ENCODE measurements at places on chromosomes 5 and 9.

- DNase-seq: no peak
Observed at GRCh38 chr5:134142806-134143205, 28.3 kb downstream of the TCF7 start.

DNA sequence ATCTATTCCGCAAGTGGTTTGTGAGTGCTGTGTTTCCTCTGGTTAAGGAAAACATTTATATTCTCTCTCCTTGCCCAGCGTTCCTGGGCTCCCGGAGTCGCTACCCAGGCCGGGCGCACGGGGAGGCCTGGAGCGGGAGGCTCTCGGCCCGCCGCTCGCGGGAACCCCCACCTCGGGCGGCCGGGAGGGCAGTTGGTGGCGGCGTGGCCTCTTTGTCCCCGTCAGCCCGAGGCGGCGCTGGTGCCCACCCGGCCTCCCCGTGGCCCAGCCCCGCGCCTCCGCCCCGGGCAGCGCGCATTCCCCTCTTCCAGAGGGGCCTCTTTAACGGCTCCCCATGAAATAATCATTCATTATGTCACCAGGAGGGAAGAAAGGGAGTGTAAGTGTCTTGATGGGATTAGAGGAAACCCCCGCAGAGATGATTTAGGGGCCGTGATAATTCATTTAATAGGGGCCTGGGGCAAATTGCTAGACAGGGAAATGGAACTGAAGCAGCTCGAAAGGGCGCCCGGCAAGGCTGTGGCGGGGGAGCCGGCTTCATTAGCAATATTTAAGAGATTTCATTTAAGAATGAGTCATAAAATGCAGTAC, 181.9 kb upstream of the TBCA start:
- DNase-seq: no peak

GRCh38 chr5:71830681-71831539, 111.8 kb downstream of the CARTPT start:
- no peak for DNase-seq

DNA sequence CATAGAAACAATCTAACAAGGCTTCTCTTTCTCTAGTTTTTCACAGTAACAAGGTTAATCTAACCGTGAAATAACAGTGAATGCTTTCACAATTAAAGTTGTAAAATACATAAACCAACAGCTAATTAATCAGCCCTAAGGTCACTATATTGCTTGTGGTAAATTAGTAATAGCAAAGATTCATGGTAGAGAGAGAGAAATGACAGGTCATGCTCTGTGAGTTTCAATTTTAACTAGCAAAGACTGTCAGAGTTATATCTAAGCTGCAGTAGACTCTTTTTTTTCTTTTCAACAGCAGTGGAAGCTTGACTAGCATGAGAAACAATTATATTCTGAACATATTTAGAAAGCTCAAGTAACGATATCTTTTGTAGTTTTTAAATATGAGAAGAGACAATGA, 1068.0 kb downstream of the MAT2B start:
- no peak for DNase-seq

DNA sequence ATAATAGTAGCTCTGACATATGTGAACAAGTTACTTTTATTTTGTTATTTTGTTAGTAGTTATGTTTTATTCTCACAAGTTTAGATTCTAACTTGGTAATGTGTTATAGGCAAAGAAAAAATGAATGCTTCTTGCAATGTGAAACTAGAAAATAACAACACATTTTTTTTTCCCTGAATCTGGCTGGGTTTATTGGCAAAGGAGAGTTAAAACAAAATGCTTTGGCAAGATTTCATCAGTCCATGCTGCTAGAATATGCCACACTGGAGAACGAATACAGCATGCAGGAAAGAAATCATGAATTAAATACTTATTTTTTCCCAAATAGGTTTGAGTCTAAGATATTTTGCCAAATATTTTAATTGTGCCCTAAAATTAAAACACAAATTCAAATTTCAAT, 1048.1 kb upstream of the ACO1 start:
- DNase-seq: no peak

DNA sequence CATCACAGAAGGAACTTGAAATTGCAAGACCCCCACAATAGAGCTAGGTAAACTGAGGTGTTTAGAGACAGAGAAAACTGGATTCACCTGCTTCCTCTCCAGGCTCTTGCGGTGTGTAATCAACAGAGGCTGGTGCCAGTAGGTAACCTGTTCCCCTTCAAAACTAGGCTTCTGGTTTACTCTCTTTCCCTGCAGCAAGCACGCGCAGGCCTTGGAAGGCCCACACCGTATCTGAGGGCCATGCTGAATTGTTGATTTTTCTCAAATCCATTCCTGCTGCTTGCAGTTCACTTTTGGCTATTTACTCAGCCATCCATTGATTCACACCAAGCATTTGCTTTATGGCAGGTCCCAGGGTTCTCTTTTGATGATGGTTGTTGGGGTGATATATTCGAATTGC, 667 bp upstream of the FRRS1L start:
- no peak for DNase-seq

DNA sequence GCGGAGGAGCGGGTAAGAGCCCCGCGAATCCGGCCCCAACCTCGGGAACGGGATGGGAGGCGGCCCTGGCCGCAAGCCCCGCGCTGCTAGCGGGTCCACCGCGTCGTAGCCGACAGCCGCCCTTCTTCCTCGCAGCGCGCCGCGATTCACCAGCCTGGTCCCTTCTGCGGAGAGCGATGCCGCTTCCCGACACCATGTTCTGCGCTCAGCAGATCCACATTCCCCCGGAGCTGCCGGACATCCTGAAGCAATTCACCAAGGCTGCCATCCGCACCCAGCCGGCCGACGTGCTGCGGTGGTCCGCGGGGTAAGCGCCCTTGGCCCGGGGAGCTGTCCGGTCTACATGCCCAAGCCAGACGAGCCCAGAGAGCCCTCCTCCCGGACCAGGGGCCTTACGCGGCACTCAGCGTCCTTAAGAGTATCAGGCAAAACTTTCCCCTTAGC, 335 bp downstream of the ROPN1L start:
- DNase-seq: no peak

DNA sequence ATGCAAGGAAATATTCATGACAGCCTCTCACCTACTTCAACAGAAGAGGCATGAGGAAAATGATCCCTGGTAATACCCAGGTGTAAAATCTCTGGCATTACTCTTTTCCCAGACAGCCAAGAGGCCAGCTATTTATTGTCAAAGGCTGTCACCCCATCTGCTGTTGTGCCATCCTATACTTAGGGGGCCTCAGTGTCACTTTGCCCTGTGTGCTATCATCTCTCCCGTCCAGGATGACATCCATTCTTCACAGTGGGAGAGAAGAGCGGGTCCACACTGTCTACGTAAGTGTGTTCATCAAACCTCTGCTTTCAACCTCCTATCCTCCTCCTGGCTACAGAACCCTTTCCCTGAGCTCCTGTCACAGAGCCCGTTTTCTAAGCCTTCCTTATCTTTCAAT, 82.6 kb downstream of the MYO10 start:
- DNase-seq: no peak

- no peak for DNase-seq
Observed at GRCh38 chr5:148607406-148607805, 46.9 kb downstream of the HTR4 start.

DNA sequence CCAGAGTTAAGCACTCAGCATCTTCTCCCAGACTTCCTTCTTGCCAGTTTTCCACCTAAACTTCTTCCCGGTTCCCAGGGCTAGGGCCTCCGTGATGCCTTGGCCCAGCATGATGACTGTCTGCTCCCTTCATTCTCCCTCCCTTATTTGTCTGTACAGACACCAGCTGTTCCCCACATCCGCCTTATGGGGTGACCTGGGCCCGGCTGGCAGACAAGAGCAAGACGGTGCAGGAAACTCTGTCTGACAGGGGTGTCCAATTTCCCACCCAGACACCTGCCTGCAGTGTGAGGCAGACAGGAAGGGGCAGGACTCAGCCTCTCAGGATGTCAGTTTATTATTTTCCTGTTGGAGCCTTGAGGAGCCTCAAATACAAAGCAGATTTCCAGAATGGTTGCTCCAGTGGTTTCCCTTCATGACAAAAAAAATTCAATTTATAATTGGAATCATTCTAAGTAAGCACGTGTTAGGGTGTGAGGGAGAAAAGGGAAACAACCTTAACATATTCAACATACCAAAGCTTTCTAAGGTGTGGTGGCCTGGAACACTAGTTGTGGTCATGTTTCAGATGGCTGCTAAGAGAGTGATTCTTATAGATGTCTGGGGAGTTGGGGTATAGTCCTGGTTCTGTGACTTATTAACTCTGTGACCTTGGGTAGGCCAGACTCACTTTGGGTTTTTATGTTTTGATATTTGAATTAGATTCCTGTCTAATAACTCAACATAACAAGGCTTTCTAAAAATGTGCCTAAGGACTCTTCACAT, 234.5 kb downstream of the PAPPA start:
- DNase-seq: no peak

- DNase-seq: no peak
Observed at GRCh38 chr5:14174230-14174636, 31.1 kb downstream of the TRIO start.

GRCh38 chr9:17319864-17320263, 185.0 kb downstream of the CNTLN start:
- DNase-seq: no peak

DNA sequence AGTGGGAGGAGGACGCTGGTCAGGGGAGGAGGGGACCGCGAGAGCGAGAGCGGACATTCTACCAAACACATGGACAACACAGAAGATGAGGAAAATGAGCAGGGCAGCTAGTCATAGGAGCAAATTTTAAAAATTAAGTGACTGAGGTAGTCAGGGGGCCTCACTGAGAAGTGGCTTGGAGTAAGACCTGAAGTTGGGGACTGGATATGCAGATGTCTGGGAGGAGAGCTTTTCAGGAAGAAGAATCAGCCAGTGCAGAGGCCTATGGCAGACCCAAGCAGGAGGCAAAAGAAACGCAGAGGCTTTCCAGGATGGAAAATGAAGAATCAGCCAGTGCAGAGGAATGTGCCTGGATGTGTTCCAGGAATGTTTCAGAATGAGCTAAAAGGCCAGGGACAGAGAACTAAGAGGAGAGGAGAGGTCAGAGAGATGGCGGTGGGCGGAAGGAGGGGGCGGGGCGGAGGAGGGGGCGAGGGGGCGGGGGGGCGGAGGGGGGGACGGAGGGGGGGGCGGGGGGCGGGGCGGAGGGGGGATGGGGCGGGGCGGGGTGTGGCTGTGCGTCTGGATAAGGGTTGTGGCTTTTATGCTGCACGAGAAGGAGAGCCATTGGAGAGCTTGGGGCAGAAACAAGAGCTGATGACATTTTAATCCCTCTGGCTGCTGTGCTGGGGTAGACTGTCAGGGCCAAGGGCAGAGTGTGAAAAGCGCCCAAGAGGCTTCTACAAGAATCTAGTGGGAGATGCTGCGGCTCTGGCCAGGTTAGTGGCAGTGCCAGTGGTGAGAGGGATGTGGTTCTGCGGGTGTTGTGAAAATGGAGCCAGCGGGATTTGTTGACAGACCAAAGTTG, 129.6 kb downstream of the KCNIP1 start:
- DNase-seq: peak; percentile 76

DNA sequence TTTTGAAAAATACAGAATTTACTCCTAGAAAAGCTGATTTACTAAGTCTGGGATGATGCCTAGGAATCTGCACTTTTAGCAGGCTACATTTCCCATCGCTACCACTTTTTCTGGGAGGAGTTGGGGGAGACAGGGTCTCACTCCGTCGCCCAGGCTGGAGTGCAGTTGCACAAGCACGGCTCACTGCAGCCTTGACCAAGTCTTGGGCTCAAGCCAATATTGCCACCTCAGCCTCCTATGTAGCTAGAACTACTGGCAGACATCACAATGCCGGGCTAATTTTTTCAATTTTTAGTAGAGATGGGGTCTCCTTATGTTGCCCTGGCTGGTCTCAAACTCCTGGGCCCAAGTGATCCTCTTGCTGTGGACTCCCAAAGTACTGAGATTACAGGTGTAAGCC, 85.9 kb downstream of the NR6A1 start:
- no peak for DNase-seq

GRCh38 chr9:124030969-124031451, 19.4 kb downstream of the LHX2 start:
- no peak for DNase-seq

DNA sequence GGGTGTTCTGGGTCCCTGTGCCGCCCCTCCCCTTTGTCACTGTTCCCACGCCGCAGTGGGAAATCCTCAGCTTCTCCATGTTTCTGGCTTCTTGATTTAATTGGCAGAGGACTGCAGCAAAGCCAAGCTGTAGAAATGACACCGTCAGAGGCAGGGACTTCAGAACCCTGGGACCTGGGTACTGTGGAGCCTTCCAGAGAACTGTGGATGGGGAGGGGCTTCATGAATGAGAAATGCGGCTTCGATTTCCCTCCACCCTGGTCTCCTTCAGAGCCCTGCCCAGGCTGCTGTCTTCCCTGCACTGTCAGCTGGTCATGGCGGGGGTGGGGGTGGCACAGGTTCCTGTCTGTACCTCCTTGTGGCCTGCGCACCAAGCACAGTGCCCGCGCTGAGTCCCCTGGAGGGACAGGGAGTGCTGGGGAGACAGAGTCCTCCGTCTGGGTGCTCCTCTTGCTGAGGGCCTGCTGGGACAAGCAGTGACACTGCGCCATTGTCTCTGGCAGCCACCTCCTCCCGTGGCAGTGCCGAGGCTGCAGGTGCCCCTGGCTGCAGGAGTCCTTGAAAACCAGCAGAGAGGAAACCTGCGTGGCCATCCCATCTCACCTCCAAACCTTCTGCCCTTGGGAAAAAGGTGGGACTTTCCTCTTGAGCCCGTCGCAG, 47.2 kb downstream of the COL5A1 start:
- DNase-seq: no peak

DNA sequence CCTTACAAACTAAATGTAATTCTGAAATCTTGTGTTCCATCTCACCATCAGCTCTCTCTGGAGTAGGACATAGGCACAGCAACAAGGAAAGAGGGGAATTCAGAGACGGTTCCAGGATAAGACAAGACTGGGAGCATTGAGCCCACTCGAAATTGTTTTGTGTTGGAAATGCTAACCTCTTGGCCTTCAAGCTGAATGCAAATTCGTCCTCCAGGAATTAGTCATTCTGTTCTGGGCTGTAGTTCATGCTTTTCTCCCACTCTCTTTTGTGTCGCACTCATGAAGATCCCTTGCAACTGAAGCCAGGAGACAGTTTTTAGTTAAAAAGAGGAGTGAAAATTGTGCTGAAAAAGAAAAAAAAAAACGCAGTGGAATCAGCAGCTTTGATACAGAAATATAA, 121.7 kb upstream of the SEMA6A start:
- DNase-seq: no peak

- DNase-seq: no peak
Observed at GRCh38 chr5:155069961-155070360, 56.4 kb downstream of the KIF4B start.

DNA sequence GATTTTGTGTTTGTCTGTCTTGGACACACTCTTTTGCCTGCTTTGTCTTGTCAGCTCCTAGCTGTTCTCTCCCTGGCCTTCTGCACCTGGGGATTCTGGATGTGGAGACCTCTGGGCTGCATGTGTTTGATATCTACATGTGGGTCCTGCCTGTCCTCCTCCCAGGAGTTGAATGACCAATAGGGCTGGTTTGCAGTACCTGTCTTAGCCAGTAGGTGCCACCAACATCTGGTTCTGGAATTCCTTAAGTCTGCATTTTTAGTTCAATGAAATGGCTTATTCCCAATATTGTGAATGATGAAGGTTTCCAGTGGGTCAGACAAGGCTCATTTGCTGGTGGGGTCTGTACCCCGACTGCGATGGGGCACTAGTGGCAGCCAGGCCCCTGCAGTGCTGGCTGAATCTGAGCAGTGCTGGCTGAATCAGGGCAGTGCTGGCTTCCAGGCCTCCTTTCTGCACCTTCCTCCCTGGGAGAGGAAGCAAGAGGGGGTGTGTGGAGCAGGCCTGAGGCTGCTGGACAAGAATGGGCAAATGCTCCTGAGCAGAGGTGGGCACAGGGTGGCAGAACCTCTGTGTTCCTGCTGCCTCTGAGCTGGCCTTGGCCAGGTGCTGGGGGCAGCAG, 73.3 kb downstream of the RXRA start:
- DNase-seq: peak; percentile 48

Data from K562 (cell line).